ENCODE measurements at places on chromosomes 12 and 14. TPM values are rescaled to one million over a fixed set of nuclear protein-coding genes. Genes with fewer than 3 reads are reported as not detected.
A peak's percentile ranks its signal among the peaks of the same experiment; 100 is the strongest.

GRCh38 chr14:53621433-53621832 lies 335.2 kb downstream of the BMP4 start:
- no peak for DNase-seq

Gene RFLNA
- total RNA-seq, result 4.0 TPM

Gene PPP1R1A
- total RNA-seq, result 18.9 TPM

GRCh38 chr14:49692811-49693734 lies at the start of gene KLHDC1:
KLHDC1 (plus strand) TSS chr14:49693120; CDS start chr14:49693195, 75 bp downstream.
- DNase-seq, result peak; percentile 91

Gene ACSM4
- not detected for total RNA-seq

- DNase-seq, result no peak
Measured at GRCh38 chr12:114302117-114302516, 103.8 kb downstream of the TBX5 start.

Gene C12orf60
- 0.60 TPM for total RNA-seq

Gene PAH
- not detected for total RNA-seq

Gene PARP11
- total RNA-seq, result 20.0 TPM

GRCh38 chr14:70282666-70283065 lies 76.8 kb downstream of the COX16 start:
- no peak for DNase-seq

- no peak for DNase-seq
Measured at GRCh38 chr12:50936821-50937530, 15.4 kb upstream of the HIGD1C start.

DNA sequence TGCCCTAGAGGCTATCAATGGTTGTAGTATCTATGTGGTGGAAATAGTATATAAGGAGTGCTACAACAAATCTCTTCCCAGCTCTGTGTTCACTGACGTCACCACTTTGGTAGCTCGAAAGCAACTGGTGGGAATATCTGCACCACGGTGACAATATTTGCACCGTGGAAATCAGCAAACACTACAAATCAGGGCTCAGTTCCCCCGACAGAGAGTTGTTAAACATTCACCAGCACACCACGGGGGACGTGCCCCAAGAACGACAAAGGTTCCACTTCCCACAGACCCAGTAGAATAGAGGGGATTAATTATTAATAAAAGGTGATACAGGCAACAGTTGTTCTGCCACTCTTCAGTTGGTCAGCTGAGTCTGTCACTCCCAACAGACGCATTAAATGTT lies 98.4 kb downstream of the CCDC60 start:
- no peak for DNase-seq

Gene HIP1R
- total RNA-seq, result 10.3 TPM

DNA sequence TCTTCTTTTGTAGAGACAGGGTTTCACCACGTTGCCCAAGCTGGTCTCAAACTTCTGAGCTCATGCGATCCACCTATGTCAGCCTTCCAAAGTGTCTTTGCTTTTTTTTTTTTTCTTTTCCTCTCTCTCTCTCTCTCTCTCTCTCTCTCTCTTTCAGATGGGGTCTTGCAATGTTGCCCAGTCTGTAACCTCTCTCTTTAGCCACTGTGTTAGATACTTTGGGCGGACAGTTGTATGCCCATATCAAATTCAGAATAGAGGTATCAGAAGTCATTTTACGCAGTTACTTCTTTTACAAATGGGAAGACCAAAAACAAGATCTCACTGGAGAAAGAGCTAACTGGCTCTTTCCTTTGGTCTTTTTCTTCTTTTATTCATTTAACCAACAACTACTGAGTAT lies 6.7 kb downstream of the HEBP1 start:
- no peak for DNase-seq

DNA sequence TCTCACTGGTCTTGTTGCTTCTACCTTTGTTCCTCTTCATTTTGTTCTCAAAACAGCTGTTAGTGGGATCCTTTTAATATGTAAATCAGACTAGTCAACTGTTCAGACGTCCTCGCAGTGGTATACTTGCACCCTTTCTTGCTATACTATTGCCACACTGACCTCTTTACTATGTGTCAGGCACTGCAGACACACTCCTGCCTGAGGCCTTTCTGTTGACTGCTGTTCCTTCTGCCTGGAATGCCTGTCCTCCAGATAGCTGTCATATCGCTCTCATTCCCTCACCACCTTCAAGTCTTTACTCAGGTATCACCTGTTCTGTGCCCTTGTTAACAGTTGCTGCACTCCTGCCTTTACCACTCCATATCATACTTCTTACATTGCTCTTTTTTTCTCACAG lies 90.0 kb upstream of the TMEM263 start:
- no peak for DNase-seq

- no peak for DNase-seq
Measured at GRCh38 chr14:55128386-55129085, 516 bp upstream of the LGALS3 start.

- no peak for DNase-seq
Measured at GRCh38 chr12:19937161-19937560, 431.2 kb upstream of the PDE3A start.

- peak; percentile 85 for DNase-seq
Measured at GRCh38 chr12:115341442-115341841, 657.5 kb upstream of the TBX3 start.

DNA sequence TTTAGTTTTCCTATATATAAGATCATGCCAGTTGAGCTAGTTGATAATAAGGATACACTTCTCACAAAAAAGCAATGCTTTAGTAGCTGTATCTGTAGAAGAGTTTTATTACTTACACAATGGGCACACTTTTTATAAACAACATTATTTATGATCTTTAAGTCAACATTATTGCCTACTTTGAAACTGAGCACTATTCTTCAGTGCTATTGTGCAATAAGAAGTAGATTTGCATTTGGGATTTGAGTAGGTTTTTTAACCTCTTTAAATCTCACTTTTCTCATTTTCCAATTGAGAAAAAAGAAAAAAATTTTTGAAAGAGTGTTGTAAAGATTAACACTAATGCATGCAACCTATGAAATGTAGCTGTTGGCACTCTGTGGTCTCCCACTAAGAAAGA lies 1198.3 kb downstream of the GALC start:
- no peak for DNase-seq

Gene FLVCR2
- 18.4 TPM for total RNA-seq

Gene IKBIP
- total RNA-seq, result 9.8 TPM

DNA sequence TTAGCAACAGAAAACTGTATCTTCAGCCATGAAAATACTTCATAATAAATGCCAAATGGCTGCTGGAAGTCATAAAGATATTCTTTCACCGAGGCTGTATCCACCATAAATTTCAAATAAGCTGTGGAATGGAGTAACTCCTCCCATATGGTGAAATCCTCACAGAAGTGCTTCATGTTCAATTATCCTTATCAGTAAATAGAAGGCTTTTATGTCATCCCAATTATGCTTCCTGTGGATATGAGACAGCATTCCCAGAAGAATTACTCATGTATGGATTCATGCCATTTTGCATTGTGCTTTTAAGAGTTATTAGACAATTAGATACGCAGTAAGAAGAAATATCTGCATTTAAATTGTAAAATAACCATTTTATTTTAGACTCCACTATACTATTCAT lies 99.0 kb downstream of the RTN1 start:
- no peak for DNase-seq

- DNase-seq, result no peak
Measured at GRCh38 chr12:3106579-3106978, 29.4 kb downstream of the TSPAN9 start.

GRCh38 chr12:4984971-4985370 lies 58.7 kb upstream of the KCNA5 start:
- no peak for DNase-seq

DNA sequence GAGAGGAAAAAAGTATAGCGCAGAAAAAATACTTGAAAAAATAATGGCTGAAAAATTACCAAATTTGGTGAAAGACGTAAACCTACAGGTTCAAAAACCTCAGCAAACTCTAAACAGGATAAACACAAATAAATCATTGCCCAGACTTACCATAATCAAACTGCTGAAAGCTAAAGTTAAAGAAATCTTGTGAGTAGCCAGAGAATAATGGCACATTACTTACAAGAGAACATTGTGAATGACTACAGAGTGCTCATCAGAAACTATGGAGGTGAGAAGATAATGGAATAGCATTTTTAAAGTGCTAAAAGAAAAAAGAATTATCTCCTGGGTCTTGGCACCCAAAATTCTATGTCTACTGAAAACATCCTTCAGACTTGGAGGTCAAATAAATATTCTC lies 36.0 kb downstream of the ATF1 start:
- no peak for DNase-seq

Gene C12orf50
- 0.28 TPM for total RNA-seq

Gene IL22
- total RNA-seq, result not detected

DNA sequence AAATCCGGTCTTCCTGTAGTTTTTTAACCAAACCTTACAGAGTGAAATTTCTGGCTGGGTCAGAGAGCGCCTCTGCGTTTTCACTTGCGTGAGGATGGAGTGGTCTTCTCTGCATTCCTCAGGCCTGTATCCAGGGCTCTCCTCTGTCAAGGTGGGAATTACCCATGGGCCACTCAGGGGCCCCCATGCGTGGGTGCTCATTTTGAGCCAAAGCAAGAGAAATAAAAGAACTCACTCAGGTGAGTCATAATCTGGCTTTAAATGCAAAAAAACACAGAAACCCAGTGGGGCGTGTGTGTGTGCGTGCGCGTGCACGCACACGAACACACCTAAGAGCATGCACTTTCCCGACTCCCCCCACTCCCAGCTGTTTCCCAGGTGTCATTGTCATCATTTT lies 104.0 kb upstream of the PWP1 start:
- no peak for DNase-seq

DNA sequence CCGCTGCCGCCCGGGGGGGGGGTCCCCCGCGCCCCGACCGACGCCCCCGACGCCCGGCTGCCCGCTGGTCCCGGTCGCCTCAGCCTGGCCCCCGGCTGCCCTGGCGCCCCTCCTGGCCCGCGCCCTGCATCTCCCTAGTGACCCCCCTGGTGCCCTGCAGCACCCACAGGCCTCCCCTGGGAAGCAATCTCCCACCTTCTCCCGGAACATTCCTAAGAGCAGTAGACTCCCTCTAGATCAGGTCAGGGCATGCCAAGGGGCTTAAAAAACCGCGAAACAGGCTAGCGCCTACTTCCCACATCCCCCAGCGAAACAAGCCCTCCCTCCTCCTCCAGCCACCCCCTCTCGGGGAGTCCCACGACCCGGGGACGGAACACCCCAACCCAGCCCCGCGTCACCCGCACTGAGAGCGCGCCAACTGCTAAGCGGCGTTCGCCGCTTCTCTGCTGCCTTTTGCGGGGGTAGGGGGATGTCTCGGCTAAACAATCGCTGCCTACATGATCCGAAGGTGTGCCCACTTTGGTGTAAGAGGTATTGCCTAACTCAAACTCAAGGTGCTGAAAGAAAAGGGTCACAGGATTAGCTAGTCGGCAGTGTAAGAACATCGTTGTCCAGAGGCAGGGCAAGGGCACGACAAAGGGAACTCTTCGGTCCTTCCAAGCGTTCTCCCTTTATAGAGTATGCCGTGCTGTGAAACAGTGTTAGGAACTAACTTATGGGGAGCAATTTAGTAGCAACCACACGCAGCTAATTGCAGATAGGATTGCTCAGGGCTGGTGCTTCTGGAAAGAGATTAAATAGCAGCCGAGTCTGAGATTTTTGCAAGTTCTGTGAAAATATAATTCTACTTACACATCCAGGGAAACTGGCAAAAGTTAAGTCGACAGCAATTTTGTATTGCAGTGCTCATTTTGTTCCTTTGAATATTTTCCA lies 619 bp upstream of the NTN4 start:
- DNase-seq, result peak; percentile 56

DNA sequence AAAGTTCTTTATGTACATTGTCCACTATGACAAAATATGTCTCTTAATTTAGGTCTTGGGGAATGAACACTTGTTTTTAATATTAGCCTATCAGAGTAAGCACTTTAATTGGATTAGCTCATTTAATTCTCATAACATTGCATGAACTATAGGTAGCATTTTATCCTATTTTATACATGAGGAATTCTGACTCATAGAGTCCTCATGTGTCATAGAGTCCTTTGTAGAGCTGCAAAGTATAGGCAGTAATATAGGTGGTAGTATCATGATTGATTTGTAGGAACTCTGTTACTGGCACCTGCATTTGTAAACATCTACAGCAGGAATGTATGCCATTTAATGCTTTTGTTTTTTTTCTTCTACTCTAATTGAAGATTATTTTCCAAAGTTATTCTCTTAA lies 96.0 kb downstream of the GPHN start:
- DNase-seq, result no peak

GRCh38 chr14:79197516-79197915 lies 1013.8 kb downstream of the DIO2 start:
- no peak for DNase-seq

DNA sequence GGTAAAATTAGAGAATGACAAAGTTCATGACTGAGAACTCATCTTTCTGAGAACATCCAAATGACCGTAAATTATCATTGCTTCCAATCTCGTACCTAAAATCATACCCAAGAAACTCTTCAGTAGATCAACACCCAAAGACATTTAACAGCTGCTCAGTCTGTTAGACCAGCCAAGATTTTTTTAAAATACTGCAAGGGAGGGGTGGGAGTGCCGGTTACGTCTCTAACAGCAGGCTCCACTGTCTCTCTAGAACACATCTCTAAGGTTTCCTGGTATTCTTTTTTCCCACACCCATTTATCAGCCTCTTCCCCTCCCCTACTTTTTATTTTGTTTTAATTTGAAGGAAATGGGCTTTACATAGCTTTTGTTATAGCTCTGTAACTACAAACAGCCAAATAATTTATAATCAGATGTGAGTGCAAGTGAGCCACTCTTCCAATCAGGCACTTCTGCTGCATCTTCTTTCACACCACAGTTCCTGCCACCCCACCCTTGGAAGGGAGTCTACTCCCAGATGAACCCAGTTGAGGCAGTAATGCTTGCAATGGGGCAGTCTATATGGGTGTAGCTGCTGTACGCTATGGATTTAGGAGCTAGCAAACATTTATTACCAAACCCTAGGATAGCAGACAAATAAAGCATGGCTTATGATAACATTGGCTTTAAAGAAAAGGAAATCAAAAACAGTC lies 21.9 kb downstream of the PTPRB start:
- no peak for DNase-seq

Gene PTCSC3
- not detected for total RNA-seq

Gene GUCY2C
- not detected for total RNA-seq

Gene TTLL5
- total RNA-seq, result 23.2 TPM

DNA sequence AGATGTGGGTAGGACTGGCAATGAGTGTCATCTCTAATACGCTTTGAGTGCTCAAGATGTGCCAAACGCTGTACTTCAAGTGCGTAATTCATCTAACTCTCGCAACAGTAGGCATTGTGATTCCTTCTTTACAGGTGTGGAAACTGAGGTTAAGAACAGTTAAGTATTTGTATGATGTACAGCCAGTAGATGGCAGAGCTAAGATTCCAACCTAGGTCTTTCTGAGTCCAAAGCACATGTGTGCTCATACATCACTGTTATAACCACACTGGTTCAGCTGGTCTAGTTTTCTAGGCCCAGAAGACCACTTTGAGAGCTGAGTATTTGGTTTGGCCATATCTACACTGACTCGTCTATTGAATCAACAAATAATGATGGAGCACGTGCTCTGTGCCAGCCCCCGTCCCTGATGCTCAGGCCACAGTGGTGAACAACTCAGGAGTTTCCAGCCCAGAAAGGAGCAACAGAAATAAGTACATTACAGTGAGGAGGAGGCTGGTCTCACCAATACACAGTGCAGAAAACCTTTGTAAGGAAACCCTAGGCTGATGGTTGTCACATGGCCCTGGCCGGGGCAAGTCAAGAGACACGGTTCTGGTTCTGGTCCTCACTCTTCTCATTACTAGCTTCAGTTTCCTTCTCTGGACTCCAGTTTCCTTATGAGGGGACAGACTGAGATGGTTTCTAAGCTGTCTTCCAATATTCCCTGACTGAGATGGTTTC lies 69.3 kb upstream of the SCN8A start:
- no peak for DNase-seq

GRCh38 chr12:31017535-31017934 lies 56.1 kb upstream of the DDX11 start:
- no peak for DNase-seq

- no peak for DNase-seq
Measured at GRCh38 chr14:91221270-91221669, 23.2 kb downstream of the GPR68 start.
